ENCODE measurements at places on chromosomes 6 and 20.
A peak's percentile ranks its signal among the peaks of the same experiment; 100 is the strongest.

DNA sequence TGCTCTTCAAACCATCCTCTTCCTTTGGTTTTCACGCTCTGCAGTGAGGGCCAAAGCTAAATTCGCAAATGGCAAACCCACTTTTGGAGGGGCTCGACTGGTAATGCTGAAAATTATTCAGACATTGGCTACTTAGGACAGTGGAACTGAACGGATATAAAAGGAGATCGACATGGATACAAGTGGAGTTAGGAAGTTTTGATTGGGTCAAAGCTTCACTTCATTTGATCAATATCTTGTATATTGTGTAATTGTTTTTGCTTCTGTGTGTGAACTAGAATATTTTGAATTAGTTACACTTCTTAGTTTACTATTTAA is 1.2 kb downstream of the FAM8A1 start:
- no peak for DNase-seq

- DNase-seq = no peak
Observed at GRCh38 chr20:5770231-5770986, 20.2 kb downstream of the SHLD1 start.

GRCh38 chr6:24854077-24854666 is 55.5 kb upstream of the ARMH2 start:
- no peak for DNase-seq

DNA sequence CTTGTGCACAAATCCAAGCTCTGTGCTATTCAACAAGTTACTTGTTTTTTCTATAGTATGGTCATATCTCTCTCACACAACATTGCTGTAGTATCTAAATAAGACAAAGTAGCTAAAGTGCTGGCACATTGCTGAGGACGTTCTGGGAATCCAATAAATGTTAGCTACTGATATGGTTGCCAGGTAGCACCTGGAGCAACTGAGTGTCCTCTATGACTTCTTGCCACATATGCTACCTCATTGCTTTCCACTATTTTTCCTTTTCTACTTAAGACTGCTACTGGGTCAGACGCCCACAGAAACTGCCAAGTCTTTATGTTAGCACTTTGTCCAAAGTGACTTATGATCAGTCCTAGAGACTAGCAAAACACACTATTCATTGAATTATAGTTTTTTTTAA is 85.3 kb downstream of the SYCP2 start:
- no peak for DNase-seq

- DNase-seq = no peak
Observed at GRCh38 chr6:157258878-157259277, 64.4 kb downstream of the TMEM242 start.

DNA sequence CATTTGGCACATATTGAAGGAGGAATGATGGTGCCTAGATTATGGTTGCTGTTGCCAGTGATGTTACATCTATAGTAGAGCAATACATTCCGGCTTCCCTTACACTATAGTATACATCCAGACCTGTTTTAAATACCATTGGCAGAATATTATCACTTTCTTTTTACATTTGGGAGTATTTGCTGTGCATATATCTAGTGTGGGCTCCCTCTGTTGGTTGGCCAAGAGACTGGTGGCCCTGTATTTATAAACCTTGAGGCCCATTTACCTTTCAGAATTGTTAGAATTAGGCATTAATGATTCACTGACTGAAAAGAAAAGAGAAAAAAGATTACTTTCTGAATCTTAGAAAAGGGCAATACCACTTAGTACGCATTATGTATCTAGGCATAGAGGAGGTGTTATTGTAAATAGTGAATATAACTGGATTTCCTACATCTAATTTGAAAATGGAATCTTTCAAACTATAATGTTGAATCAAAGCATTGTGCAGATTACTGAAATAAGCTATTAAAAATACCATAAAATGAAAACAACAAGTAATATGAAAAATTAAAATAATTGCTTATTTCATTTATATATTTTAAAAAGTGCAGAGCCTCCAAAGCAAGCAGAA is 628.8 kb upstream of the MAN1A1 start:
- peak; percentile 27 for DNase-seq
